Kidney tubule cell (primary cell): ENCODE measurements at places on chromosomes 7 and 10.

GRCh38 chr10:33145451-33146188, 187.6 kb upstream of the ITGB1 start:
- DNase-seq = peak; percentile 63

DNA sequence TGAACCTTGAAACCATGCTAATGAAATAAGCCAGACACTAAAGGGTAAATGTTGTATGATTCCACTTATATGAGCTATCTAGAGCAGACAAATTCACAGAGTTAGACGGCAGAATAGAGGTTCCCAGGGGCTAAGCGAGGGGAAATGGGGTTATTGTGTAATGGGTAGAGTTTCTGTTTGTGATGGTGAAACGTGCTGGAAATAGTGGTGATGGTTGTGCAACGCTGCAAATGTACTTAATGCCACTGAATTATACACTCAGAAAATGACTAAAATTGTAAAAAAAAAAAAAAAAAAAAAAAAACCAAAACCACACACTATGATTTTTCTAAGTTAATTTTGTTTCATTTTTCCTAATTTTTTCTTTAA, 30.0 kb downstream of the SFXN4 start:
- no peak for DNase-seq

DNA sequence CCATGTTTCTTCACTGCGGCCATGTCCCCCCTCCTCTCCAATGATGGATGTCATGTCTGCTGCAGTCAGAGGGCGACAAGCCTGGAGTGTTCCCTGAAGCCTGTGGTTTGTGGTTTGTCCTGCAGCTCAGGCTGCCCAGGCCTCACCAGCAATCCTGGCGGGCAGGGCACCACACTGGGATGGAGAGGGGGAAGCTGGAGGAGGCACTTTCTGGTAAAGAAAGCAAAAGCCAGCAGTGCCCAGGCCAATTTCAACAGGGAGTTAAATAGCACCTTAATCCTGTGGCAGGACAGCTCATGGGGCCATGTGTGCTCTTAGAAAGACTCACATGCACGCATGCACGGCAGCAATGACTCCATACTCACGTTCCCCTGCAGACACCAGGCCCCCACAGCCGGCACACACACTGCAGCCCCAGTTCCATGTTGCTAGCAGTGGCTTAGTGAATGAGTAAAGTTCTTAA, 158.3 kb downstream of the EGFR start:
- DNase-seq = peak; percentile 6

DNA sequence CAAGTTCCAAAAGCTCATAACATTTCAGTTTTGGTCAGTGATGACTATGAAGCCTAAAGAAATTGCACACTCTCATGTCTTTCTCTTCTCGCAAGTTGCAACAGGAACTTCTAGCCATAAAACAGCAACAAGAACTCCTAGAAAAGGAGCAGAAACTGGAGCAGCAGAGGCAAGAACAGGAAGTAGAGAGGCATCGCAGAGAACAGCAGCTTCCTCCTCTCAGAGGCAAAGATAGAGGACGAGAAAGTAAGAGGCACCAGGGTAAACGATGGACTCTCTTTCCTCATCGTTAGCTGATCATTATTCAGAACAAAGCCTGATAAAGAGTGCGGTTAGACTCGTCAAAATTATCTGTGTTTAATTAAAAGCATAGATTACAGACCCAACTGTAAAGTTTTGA, 94.7 kb downstream of the HDAC9 start:
- no peak for DNase-seq

- no peak for DNase-seq
Measured at GRCh38 chr7:42174391-42174912, 62.6 kb downstream of the GLI3 start.

- no peak for DNase-seq
Measured at GRCh38 chr7:50366311-50366710, 61.8 kb downstream of the IKZF1 start.

DNA sequence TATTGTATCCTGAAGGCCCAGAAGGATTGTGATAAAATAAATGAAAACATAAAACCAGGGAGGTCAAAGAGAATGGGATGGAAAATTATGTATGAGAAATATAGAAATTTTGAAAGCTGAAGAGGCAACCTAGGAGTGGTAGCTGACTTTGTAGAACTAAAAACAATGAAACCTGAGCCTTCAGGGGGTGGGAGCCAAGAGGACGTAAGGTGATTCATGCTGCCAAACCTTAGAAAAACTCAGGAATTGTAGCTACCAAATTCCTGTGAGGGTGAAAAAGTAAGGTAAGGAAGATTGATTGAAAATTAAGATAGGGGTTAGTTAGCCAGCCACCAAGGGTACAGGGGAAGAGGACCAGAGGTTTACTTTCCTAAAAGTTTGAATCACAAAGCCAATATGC, 213.2 kb downstream of the KCND2 start:
- DNase-seq = no peak

GRCh38 chr10:13712837-13713581, 126.2 kb downstream of the PRPF18 start:
- DNase-seq = peak; percentile 95

- DNase-seq = no peak
Measured at GRCh38 chr7:155774947-155775346, 37.3 kb downstream of the SHH start.
